SHP77 (cell line): ENCODE measurements at places on chromosomes 2 and 18.

DNA sequence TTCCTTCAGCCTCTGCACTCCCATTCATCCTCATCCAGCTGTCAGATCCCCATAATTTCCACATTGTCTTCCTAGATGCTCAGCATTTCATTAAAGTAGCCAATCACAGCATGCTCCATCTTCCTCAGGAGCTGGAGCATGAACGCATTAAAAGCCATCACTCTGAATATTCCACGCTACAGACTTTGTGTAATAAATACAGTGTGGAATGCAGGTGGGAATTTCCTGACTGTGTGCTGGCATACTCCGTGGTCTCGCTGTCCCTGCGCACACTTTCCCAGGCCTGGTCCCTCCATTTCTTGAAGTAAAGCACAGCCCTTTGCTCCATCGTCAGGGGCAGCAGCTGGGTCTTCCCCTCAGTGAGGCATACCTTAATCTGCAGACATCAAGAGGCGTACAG lies 123.7 kb upstream of the NCK2 start:
- no peak for DNase-seq

GRCh38 chr2:27095745-27096651 lies 9.4 kb downstream of the KHK start:
- DNase-seq: peak; percentile 56

- DNase-seq: no peak
Measured at GRCh38 chr2:32264422-32265105, at the start of gene NLRC4. TSS of gene NLRC4 (minus strand) at chr2:32264886. CDS start at chr2:32256775, 8,111 bp downstream.

DNA sequence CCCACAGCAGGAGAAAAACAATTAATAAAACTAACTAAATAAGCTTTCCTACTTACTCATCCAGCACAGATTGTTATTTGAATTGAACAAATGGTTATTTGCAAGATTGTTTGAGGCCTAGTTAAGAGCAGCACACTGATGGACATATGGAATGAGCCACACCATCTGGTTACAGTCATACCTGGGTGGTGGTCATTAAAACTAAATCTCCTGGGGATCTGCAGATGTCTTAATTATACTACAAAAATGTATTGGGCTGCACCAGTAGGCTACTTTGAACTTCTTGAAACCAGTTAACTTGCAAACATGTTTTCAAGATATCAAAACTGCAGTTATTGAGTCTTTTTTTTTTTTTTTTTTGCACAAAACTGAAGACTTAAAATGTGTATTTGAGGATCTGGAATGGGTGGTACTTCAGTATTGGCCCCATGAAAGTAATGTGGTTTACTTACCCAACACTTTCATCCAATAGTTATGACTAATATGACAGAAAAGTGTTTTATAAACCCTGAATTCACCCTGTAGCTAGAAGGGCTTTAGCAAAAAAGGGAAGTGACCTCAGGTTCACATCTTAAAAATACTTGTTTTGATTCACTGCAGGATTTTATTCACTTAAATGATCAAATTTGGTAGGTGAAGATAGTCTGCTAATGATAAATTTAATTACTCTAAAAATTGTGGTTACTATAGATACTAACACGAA lies 10.8 kb downstream of the AGFG1 start:
- no peak for DNase-seq

DNA sequence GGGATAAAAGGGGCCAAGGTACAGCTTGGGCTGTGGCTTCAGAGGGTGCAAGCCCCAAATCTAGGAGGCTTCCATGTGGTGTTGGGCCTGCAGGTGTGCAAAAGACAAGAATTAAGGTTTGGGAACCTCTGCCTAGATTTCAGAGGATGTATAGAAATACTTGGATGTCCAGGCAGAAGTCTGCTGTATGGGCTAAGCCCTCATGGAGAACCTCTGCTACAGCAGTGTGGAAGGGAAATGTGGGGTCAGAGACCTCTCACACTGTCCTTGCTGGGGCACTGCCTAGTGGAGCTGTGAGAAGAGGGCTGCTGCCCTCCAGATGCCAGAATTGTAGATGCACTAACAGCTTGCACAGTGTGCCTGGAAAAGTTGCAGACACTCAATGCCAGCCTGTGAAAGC lies 880.6 kb upstream of the ID2 start:
- no peak for DNase-seq

- no peak for DNase-seq
Measured at GRCh38 chr18:61471541-61471940, 138.3 kb downstream of the CDH20 start.

- DNase-seq: no peak
Measured at GRCh38 chr2:48423376-48423775, 106.6 kb upstream of the STON1 start.

DNA sequence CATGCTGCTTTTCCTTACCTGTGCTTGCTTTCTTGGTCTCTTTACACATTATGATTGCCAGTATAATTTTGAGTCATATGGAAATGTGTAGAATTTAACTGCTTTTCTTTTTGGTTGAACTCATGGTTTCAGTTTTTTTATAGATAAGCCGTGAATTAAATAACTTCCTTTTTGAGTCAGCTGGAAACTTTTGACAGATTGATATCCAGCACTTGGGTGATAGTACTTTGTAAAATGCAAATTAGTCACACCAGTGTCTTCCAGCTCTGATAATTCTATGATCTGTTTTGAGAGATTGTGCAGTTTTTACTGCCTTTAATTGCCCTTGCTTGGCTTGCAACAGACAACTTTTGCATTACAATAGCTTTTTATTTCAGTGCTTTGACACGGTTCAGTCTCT lies 86.4 kb downstream of the NCOA1 start:
- no peak for DNase-seq

DNA sequence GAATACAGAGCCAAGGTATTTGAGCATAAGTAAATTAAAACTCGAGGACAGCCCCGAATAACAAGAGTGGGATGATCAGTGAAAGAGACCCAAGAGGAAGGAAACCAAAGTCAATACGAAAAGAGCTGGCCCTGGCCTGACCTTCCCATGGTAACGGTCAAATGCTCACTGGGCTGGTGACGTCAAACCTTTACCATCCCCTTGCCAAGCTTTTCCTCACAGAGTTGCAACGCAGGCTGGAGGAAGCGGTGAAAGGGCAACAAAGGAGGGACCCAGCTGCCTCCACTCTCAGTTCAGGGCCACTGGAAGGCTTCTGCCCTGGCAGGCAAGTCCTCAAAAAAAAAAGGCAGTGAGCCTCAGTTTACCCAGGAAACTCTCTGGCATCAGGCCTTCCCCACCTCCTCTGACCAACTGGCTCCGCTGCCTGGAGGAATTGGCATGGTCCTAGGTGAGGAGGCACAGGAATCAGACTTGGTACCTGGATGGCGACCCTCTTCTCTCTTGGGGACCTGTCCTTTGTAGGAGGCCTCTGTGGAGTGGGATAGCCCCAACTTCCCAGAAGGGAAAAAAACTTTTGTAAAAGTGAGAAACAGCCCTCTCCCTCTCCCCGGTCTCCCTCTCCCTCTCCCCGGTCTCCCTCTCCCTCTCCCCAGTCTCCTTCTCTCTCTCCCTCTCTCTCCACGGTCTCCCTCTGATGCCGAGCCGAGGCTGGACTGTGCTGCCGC lies 212.4 kb downstream of the ANAPC1 start:
- peak; percentile 83 for DNase-seq

DNA sequence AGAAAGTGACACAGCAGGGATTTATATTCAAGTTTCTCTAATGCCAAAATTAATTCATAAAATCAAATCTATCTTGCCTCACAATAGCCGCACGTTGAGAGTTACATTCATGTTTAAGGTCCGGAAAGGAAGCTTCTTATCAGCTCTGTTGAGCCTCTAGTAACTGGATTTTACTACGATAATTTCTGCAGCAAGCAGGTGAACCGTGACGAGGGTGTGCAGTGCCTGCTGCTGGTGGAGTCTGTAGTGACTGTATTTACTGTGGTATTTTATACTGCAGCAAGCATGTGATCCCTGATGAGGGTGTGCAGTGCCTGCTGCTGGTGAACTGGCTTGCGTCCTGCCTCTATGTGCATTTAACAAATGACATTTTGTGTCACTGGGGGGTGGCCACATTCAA lies 120.0 kb downstream of the SNTG2 start:
- DNase-seq: no peak

DNA sequence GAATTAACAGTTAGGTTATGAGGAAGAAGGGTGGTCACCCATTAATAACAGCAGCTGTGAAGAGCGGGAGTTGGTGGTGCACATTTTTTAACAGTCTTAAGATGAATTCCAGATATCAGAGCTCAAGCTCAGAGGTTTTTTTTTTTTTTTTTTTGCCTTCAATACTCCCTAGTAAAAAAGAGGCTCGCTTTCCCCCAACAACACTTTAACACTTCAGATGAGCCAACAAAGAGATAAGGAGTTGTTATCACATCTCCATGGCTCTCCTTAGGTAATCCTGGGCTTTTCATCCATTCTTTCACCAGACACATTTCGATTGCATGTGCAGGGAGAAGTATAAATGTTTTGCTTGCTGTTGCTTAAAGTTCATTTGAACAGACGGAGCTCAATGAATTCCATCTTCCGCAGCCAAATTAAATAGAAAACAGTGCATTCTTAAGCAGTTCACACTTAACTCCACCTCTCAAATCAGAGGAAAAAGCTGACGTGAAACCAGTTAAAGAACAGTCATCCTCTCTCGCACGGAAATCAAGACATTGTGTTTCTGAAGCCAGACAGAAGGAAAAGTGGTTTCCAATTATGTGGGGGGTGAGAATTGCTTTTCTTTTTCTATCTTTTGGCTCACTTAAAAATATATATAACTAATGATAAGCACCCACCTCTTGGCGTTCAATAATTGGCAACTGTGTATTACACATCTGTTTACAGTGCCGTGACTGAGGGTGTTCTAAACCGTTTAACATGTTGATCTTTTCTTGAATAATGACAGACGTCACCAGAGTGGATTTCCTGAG lies 118.2 kb downstream of the ZNF521 start:
- no peak for DNase-seq

GRCh38 chr2:96868555-96869280 lies 1.2 kb downstream of the SEMA4C start:
- DNase-seq: peak; percentile 63

- no peak for DNase-seq
Measured at GRCh38 chr2:25145803-25146202, 22.6 kb downstream of the POMC start.

- DNase-seq: no peak
Measured at GRCh38 chr2:128496700-128497099, 178.0 kb upstream of the HS6ST1 start.

DNA sequence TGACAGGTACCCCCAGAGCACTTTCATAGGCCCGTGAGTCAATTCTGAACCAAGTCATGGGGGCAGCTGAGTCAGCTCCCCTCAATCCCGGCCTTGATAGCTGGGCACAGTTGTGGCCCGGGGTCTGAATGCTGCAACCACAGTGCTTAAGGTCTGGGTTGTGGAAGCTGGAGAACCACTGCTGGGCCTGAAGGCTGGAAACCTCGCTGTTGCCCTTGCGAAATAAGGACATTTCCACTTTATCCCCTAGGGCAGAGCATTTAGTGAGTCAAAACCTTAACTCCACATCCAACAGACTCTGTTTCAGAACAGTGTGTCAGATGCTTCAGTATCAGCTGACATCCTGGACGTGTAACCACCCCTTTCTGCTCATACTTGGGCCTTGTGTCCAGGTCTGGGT lies 58.6 kb downstream of the SP110 start:
- DNase-seq: no peak

DNA sequence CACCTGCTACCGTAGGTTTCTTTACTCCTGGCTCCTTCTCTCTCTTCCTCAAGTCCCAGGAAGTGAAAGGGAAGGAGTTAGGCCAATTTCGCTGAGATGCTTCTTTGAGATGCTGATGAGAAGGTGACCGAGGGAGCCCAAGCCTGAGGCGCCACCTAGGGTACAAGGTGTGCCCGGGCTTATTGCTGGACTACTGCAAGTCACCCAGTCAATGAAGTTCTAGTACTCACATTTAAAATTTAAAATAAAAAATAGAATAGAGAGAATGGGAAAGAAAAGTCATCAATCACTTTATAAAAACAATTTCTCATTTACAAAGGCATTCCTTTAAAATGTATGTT lies 45.3 kb downstream of the ACAA2 start:
- peak; percentile 4 for DNase-seq

GRCh38 chr2:79576451-79576850 lies 63.6 kb downstream of the CTNNA2 start:
- no peak for DNase-seq

GRCh38 chr2:136297312-136297711 lies 179.4 kb upstream of the CXCR4 start:
- DNase-seq: no peak

DNA sequence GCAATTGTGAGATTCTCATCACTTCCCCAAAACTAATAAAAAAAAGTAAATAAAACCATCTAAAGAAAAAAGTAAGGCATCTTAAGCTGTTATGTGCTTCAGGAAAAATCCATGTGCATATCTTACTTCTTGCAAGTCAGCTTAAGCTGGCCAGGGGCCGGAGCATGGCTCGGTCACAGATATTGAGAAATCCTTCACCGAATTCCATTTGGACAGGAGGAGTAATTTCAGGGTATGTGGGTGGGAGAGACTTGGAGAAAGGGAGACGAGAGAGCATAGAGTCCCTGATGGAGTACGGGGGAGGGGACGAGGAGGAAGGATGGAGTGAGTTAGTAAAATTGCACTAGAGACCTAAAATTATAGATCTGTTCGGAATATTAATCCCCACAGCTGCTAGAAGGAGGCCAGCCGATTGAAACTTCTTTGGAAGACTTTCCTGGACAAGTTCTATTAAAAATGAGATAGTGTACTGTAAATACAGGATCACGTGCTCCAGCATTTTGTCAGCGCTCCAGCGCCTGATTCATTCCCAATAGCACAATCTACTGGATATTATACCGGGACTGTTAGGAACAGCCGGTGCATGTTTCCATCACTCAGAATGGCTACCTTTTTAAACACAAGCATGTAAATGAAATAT lies 438.5 kb downstream of the ZNF516 start:
- DNase-seq: no peak

GRCh38 chr2:217900010-217900779 lies 102.6 kb downstream of the TNS1 start:
- DNase-seq: no peak

- peak; percentile 77 for DNase-seq
Measured at GRCh38 chr2:7026742-7027141, 109.5 kb downstream of the RNF144A start.

DNA sequence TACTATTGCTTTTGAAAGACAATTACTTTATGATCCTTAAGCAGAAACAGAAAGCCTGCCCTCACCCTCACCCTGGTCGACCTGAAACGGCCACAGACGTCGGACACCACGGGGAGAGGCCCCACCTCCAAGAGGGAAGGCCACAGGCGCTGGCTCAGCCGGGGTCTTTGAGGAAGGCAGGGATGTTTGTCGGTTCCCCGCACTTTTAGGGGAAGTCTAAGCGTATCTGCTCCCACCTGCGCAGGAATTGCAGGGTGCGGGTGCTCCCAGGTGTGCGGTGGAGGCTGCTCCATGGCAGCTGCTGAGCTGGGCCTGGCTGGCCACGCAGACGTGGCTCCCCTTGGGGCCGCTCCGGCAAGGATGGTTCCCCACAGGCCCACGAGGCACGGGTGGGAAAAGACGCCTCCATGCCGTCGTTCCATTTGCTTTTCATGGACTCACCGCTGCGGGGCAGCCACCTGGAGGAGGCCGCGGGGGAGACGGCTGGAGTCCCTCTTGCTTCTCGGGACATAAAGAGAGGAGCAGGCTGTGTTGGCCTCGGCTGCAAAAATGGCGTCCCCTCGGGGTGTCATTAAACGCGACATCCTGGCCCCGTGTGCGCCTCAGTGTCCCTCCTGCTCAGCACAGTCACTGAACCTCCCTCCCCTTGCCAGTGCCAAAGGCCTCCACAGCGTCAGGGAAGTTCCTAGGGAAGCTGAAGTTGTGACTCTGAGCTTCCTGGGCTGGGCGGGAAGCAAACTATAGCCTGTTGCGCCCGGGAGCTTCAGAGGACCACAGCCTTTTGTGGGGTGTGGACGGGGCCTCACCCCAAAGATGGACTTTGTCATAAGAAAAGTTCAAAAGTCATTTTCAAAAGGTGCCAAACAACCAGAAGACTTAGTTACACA lies 63.4 kb downstream of the NFATC1 start:
- no peak for DNase-seq
